Coronary artery (tissue), 2 donors: ENCODE measurements at places on chromosomes 11 and 22.

DNA sequence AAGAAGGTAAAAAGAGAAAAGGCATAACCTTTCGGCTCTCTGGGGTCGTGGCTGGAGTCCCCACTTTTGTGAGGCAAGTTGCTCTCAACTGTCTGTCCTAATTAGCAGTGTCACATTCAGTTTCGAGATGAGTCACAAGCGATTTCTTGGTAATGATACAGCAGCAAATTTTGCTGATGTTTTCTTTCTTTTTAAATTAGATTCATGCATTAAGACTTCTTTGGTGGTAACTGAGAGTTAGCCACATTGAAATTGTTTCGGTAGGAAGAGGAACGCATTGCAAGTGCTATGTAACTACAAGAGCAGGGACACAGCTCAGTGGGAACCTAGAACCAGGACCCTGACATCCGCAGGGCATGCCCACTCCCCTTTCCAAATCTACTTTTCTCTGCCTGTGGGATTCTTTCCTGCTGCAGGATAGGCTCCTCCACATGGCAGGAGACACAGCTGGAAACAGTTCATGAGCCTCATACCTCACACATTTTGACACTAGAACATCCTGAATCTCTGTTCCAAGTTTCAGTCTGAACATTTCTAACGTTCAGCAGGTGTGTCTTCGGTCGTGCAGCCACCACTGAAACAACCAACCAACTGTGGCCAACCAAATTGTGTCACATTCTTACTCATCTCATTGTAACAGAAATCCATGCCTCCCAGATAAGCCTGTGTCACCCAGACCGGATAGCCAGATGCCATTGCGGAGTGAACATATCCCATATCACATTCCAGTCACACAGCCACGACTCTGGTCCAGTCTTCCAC, 987.6 kb downstream of the NTM start:
- DNase-seq = no peak

GRCh38 chr11:71103266-71103665, 149.1 kb downstream of the SHANK2 start:
- DNase-seq = no peak

- DNase-seq = no peak
Observed at GRCh38 chr11:66580803-66581202, 12.1 kb downstream of the CCDC87 start.

DNA sequence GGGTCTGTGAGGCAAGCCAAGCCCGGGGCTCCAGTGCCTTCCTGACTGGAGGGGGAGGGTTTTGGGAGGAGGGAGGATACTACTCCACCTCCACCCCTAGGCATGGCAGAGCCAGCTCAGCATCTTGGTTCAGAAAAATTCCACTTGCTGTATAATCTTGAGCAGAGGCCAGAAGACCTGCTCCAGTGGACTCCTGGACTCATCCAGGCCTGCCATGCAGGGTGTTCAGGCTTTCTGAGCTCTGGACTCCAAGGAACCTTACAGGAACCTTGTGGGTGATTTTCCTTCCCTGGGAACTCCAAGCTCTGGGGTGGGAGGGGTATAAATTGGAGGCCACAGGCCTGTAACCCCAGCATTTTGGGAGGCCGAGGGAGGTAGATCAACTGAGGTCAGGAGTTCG, 9.4 kb downstream of the CSDC2 start:
- no peak for DNase-seq

DNA sequence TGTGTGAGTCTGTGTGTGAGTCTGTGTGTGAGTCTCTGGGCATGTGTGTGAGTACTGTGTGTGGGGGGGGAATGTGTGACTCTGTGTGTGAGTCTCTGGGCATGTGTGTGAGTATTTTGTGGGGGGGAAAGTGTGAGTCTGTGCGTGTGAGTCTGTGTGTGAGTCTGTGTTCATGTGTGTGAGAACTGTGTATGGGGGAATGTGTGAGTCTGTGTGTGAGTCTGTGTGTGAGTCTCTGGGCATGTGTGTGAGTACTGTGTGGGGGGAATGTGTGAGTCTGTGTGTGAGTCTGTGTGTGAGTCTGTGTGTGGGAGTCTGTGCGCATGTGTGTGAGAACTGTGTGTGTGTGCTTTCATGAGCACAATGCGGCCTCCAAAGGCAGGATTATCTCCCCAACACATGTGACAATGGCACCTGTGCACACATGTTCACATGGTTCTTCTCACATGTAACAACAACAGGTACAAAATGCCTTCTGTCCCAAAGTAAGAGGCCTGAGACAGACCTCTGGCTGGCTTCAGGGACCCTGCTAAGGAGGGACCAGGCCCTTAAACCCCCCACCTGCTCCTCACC, 1.6 kb downstream of the CD5 start:
- DNase-seq = no peak

DNA sequence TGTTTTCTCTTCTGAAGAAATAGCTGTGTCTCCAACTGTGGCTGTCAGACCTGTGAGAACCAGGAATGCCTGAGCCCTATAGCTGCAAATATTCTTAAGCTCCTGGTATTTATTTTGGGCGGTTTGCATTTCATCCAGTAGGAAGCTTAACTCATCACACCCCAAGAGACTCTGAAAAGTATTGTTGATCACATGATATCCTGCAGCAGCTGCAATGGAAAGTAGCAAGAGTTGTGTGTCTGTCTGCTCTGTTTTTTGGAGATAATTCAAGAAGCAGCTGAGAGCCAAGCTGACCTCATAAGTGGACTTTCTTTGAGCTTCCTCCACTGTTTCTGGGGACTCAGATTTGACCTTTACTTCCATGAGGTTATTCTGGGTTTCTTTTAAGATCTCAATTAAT, 36.4 kb upstream of the MRPL17 start:
- DNase-seq = no peak

- DNase-seq = peak; percentile 54
Observed at GRCh38 chr22:47199261-47199978, 437.0 kb downstream of the TBC1D22A start.

DNA sequence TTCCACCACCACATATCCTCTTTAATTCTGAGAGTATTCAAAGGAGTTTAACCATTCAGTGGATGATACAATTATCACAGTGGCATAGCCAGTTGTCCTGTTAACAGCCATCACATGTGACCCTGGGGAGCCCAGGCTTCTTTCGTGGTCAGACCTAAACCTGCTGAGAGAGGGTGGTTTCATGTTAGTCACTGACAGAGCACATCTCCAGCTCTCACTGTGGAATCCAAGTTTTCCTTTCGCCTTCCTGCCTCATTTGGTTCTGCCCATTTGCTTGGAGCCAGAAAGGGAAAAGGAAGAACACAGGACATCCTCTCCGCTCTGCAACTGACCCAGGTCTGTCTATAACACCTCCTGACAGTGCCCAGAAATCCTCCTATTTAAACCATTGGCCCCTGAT, 60.4 kb downstream of the MCHR1 start:
- DNase-seq = no peak
